ENCODE measurements at places on chromosomes 6 and 20.

- no peak for DNase-seq
Observed at GRCh38 chr6:9233686-9234085, 798.3 kb upstream of the SLC35B3 start.

DNA sequence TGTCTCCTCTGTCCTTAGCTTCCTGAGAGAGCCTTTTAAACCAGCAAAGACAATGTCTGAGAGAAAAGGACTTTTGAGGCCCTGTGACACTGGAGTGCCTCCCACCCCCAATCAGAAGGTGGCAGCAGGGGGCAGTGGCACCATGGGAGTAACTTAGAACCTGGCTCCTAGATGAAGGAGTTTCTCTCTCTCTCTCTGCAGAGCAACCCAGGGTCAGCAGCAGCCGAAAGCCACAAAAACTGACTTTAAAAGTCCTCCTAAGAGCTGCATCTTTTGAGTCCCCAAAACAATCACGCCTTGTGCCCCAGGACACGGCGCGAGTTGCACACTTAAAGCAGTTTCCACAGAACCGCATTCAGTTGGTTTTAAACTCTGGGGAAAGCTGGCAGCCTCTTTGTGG lies 5.3 kb upstream of the TCP11 start:
- no peak for DNase-seq

GRCh38 chr20:54184904-54185626 lies 11.3 kb upstream of the CYP24A1 start:
- no peak for DNase-seq

DNA sequence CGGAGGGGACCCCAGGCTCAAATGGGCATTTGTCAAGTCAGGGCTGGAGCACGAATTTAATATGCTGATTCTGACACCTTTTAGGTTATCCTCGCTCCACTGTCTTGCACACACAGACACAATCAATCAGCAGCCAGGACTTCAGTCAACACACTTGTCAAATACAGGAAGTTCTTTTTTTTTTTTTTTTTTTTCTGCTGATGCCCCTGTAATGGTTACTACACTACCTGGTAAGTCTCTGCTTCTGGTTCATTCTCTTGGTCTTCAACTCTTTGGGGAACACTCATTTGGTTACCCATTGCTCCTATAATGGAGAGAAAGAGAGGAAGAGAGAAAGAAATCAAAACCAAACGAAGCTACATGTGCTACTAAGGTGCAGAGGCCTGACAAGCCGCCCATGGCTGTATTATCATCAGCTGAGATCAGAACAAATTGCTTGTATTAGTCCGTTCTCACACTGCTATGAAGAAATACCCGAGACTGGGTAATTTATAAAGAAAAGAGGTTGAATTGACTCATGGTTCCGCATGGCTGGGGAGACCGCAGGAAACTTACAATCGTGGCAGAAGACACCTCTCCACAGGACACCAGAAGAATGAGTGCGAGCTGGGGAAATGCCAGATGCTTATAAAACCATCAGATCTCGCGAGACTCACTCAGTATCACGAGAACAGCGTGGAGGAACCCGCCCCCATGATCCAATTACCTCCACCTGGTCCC lies 11.8 kb downstream of the BCAS1 start:
- no peak for DNase-seq

GRCh38 chr20:53262365-53262764 lies 290.2 kb downstream of the TSHZ2 start:
- no peak for DNase-seq

- no peak for DNase-seq
Observed at GRCh38 chr20:53402233-53403005, 191.2 kb downstream of the ZNF217 start.

GRCh38 chr20:58048096-58048702 lies 180.3 kb downstream of the ANKRD60 start:
- no peak for DNase-seq

- no peak for DNase-seq
Observed at GRCh38 chr20:35472209-35472608, 16.8 kb downstream of the CEP250 start.

- DNase-seq, result no peak
Observed at GRCh38 chr6:6225885-6226529, 94.5 kb downstream of the F13A1 start.

DNA sequence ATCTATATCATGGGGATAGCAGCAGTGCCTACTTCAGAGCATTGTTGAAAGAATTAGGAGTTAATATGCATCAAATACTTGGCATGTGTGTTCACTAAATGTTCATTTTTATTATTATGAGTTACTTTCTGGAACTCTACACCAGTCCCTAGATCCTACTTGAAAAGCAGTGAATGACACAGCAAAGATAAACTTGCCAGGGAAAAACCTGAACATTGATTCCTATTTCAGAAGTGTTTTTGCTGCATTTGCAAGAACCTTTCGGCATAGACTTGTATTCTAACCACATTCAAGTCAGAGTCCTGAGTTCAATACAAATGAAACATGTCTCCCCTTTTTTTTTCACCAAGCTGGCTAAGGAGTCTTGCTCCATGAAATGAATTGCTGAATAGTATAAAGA lies 187.4 kb upstream of the TAB2 start:
- no peak for DNase-seq

DNA sequence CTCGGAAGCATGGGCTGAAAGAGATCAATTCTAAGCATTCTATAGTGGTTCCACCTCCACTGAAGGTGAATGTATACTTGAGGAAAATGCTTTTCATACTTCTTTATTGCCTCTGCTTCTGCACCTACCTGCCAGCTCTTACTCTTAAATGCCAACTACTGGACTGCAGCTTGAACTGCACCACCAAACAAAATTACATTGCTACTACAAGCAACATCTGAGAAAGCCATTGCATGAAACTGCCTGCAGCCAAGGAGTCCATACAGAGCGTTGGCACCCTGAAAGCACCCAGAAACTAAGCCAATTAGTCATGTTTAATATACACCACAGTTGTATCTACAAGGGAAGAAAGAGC lies 440.9 kb downstream of the BTBD3 start:
- no peak for DNase-seq

- DNase-seq, result no peak
Observed at GRCh38 chr6:6434151-6434550, 113.7 kb upstream of the F13A1 start.

DNA sequence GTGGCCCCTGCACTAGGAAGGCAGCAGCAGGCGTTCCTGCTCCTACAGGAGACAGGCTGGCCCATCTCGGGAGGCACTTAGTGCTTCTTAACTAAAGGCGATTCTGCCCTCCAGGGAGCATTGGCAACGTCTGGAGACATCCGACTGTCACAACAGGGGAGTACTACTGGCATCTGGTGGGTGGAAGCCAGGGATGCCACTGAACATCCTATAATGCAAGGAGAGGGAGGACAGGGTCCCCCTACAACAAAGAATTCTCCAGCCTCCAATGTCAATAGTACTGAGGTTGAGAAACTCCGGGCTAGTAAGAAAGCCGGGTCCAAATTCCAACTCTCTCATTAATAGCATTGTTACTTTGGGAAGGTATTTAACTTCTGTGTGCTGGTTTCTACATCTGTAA lies 119.4 kb upstream of the ARMC2 start:
- DNase-seq, result no peak

DNA sequence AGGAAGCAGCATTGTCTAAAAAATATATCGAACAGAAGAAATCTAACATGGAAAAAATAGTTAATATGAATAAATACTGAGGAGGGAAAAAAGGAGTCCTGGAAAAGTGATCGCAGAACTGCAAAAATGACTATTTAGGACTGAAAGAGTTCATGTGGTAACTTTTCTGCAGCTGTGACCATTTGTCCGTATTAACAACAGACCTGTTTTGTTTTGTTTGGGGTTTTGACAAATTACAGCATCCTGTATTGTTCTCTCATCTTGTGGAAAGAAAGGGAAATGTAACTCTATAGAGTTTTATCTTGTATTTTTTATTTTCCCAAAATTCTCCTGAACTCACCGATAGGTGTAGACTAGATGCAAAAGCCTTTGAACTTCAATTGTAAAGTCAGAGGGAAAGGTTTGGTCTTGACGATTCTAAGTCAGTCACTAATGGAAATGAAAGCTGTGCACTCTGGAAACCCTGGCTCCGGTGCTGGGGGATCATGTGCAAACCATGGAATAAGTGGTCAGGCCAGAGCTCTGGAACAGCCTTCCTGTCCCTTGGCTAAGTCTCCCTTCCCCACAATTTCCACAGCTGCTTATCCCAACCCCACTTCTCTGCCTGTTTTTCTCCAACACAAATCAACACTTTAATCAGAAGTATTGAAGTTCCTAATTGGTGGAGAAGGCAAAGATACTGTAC lies 51.2 kb upstream of the MARCKS start:
- DNase-seq, result no peak
